ENCODE measurements at places on chromosomes 16 and 17. TPM values are rescaled to one million over a fixed set of nuclear protein-coding genes. Genes with fewer than 3 reads are reported as not detected.

CLDN6 gene
- not detected for total RNA-seq

HOXB5 gene
- total RNA-seq, result 1.1 TPM

NPIPA8 gene
- 18.8 TPM for total RNA-seq

GRCh38 chr17:61353615-61354014 lies 46.0 kb upstream of the TBX2 start:
- DNase-seq, result no peak

- DNase-seq, result no peak
These were observed 928.0 kb upstream of the SOX9 start for GRCh38 chr17:71192848-71193247.

- no peak for DNase-seq
These were observed 42.3 kb downstream of the IRX3 start for GRCh38 chr16:54244061-54244886.

- no peak for DNase-seq
These were observed 361.0 kb downstream of the WWOX start for GRCh38 chr16:78460428-78460827.

DNA sequence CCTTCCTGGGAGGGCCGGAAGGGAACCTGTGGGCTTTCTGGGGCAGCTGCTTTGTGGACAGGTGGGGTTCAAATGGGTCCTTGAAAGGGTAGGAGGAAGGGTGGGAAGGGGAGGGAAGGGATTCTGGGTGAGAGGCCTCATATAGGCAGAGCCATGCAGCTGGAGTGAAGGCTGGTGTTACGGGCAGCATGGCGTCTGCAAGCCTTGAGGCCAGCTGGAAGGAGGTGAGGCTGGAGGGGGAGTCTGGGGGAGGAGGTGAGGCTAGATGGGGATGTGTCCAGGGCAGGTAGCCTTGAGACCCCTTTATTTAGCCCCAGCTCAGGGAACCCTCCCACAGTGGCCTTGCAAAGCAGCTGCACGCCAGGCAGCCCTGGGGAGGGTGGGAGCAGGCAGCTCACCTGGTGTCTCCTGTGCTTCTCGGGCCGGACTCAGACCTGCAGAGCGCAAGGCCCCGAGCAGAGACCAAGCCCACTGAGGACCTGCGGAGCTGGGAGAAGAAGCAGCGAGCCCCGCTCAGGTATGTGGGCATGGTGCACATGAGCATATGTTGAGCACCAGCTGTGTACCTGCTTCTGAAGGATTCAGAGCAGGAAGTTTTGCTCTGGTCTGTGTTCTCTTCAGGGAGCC lies 50.6 kb downstream of the SNX20 start:
- no peak for DNase-seq
